Activated B cell treated with CpG ODN at 0.5 μM for 24 hours (primary cell): ENCODE measurements at places on chromosomes 3 and 15.

DNA sequence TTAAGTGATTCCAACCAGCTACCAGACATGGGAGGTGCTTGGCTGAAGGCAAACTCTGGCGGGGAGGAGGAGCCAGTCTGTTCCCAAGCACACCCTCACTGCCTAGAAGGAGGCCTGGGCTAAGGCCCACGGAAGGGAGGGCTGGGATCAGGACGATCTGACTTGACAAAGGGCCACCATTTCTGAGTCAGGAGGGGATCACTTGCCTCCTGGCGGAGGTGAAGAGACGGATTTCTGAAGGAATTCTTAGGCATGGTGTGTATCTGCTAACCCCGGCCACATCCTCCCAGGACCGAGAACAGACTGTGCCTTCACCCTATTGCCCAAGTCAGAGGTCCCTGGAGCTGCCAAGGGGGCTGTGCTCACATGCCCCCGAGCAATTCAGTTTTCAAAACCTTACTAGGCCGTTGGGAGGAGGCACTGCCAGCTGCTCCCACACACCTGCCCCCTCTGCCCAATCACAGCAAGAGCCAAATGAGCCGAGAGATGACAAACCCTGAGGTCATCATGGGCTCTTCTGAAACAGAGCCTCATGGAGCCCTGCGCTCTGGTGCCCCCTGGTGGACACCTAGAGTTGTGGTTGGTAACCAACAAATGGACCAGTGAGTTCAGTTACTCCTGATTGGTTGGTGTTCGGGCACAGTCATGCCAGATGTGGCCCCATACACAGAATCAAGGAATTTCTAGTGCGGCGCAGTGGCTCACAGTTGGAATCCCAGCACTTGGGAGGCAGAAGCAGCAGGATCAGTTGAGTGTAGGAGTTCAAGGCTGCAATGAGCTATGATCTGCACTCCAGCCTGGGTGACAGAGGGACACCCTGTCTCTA is 6.5 kb upstream of the TNK2 start:
- H3K4me3 ChIP-seq: no peak overlapping the region
- H3K27me3 ChIP-seq: no peaks in the 10 kb centered on the region
- peaks cover 11% of the 10 kb centered on the region for H3K4me1 ChIP-seq
- no peaks in the 10 kb centered on the region for H3K36me3 ChIP-seq

DNA sequence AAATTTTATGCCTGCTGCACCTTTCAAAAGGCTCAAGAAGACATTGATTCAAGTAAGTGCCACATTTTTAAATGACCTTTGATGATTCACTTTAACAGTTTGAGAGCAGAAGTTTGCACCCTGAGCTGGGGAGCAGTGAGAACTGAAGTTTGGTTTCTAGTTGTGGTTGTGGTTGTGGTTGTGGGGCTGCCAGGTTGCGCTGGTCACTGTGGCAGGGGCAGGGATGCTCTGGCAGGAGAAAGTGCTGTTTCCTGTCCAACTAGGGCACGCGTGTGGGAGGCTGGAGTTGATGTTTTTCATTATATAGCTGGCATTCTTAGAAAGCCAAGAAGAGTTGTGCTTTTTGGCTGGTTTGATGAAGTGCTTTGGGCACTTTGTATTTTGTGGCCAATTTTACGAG is 339.7 kb upstream of the NR2F2 start:
- H3K4me1 ChIP-seq: no peaks in the 10 kb centered on the region
- no peak for DNase-seq
- no peaks in the 10 kb centered on the region for H3K27me3 ChIP-seq
- no peak overlapping the region for H3K4me3 ChIP-seq

DNA sequence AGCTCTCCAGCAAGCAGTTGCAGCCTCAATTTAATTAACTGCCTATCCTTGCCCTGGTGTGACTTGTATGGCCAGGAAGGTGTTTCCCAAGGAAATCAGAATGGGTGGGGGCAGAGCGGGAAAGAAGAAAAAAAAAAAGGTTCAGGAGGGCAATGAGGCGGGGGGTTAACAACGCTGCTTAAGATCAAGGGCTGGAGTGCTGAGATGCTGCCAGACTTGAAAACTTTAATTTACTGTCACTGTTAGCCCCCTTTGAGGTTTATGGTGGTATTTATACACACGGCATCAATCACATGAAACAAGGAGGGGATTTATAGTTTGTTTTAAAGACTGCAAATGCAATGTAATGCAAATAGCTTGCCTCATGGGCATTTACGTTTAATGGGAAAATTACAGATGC is 319.4 kb upstream of the NR2F2 start:
- H3K4me3 ChIP-seq: no peak overlapping the region
- H3K27me3 ChIP-seq: no peaks in the 10 kb centered on the region
- H3K27ac ChIP-seq: no peak overlapping the region
- H3K4me1 ChIP-seq: no peaks in the 10 kb centered on the region
- no peaks in the 10 kb centered on the region for H3K36me3 ChIP-seq

GRCh38 chr3:157306502-157306901 is 130.1 kb upstream of the PTX3 start:
- H3K4me1 ChIP-seq: no peaks in the 10 kb centered on the region
- H3K27ac ChIP-seq: no peak overlapping the region
- H3K4me3 ChIP-seq: no peak overlapping the region
- no peaks in the 10 kb centered on the region for H3K27me3 ChIP-seq
- no peaks in the 10 kb centered on the region for H3K36me3 ChIP-seq

- H3K36me3 ChIP-seq: peaks cover 25% of the 10 kb centered on the region
- peaks cover 8% of the 10 kb centered on the region for H3K4me1 ChIP-seq
- peaks cover 6% of the 10 kb centered on the region for H3K27me3 ChIP-seq
- no peak for DNase-seq
These were observed 2.8 kb upstream of the PLXNB1 start for GRCh38 chr3:48432411-48433371.
